ENCODE measurements at places on chromosomes 16 and 17. TPM values are rescaled to one million over a fixed set of nuclear protein-coding genes. Genes with fewer than 3 reads are reported as not detected.
A peak's percentile ranks its signal among the peaks of the same experiment; 100 is the strongest.

DNA sequence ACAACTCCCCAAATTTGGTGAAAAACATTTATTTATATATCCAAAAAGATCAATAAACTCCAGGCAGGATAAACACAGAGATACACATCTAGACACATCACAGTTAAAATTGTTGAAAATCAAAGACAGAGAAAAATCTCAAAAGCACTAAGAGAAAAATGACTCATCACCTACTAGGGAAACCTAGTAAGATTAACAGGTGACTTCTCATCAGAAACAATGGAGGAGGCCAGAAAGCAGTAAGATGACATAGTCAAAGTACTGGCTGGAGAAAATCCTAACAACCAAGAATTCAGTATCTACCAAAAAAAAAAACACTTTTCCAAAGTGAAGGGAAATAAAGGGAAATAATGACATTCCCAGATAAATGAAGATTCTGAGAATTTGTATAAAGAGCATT is 33.8 kb downstream of the ULK2 start:
- no peak for DNase-seq

DNA sequence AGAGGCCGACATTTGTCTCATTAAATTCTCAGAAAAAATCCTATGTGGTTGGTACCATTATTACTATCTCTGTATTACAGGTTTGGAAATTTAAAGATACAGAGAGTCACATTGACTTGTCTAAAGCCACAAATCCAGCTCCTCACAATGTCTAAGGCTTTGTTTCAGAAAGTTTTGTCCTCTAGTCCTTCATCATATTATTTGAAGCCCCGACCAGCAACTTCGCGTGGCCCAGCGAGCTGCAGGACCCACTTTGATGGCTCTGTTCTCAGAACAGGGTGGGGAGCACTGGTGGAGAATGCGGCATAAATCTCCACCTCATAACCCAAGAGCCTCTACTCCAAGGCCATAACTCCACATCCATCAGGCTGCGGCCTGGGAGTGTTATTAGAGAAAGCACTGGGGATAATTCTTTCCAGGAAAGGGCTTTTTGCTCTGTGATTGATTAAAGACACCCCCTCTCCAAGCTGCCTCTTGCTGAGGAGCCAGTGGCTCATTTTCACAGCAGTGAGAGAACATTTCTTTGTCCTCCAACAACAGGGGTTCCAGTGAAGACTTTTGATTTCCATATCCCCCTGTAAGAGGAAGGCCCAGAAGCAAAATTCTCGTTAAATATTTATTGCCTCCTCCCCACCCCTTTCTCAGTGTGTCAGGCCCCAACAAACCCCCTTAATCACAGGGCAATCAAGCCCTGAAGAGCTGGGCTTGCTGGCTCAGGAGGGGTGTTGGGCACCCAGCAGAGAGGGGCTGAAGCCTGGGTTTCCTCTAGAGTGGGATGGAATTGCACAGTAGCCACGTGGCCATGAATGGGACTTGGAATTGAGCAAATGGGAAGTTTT is 113.7 kb upstream of the CDH11 start:
- DNase-seq: no peak

DNA sequence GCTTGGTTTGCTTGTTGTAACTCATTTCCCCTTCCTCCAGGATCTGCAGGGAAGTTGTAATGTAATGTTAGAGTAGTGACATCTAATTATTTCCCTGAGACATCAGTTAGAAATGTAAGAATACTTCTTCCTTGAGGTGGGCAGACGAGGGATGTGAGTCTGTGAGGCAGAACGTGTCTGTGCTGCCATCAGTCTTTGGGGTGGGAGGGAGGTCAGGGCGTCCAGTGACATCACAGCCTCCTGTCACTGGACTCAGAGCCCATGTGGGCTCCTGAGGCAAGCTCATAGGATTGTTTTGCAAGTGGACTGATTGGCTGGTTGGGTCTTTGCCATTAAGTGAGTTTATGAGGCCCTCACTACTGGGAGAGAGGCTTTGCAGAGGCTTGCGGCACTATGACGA is 188.8 kb downstream of the CCDC182 start:
- no peak for DNase-seq

- no peak for DNase-seq
These were observed 39.2 kb upstream of the SLC12A3 start for GRCh38 chr16:56825826-56826225.

Gene NACA2
- polyA plus RNA-seq: not detected

DNA sequence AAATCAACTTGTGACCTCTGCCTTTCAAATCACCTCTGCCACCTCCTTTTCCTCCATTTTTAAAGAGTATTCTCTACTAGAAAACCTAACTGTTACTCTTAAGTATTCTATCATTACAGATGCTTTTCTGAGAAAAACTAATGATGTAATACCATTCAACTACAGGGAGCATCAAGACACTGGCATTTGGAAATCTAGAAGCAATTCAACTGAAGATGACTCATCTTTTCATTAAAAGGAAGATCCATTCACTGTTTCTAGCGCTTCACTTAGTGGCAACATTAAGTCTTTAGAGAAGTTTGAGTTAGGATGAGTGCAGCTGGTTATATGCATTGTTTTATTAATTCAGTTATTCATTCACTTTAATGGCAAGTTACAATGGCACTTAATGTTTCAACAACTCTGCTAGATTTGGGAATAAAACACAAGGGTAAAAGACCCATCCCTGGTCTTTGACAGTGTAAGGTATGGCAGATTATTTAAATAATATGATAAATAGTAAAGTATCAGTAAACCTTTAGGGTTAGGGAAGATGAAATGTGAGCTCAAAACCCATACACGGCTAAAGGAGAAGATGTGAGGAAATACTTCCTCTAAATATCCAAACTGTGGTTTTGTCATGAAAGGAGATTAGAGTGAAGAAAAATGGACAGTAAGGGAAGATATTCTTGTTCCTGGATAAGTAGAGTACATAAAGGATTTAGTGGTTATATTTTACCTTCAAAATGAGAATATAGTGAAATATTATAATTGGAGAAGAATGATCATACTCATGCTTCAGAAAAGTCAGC is 61.7 kb downstream of the KCNJ2 start:
- no peak for DNase-seq

- no peak for DNase-seq
These were observed 9.4 kb upstream of the SPATA2L start for GRCh38 chr16:89710709-89711564.

DNA sequence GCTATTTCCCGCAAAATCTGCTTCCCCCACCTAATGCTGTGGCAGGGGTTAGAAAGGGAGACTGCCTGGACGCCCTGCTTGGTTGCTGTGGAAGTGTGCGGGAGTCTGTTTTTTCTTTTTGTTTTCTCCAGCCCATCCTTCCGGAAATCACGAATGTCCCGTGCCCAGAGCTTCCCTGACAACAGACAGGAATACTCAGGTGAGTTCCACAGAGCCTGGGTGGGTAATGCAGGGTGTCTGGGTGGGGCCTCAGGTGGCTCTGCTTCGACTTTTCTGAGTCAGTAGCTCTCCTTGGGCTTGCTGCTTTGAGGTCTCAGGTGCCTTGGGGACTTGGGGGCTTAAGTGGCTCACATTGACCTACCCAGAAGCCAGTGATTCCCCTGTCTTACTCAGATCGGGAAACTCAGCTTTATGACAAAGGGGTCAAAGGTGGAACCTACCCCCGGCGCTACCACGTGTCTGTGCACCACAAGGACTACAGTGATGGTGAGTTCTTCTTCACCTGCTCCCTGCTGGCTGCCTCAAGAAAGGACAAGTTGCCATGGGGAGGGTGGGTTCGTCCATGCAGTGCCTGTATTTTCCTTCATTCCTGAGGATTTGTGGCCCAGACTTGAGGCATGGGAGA is 11.4 kb downstream of the LIMD2 start:
- no peak for DNase-seq

DNA sequence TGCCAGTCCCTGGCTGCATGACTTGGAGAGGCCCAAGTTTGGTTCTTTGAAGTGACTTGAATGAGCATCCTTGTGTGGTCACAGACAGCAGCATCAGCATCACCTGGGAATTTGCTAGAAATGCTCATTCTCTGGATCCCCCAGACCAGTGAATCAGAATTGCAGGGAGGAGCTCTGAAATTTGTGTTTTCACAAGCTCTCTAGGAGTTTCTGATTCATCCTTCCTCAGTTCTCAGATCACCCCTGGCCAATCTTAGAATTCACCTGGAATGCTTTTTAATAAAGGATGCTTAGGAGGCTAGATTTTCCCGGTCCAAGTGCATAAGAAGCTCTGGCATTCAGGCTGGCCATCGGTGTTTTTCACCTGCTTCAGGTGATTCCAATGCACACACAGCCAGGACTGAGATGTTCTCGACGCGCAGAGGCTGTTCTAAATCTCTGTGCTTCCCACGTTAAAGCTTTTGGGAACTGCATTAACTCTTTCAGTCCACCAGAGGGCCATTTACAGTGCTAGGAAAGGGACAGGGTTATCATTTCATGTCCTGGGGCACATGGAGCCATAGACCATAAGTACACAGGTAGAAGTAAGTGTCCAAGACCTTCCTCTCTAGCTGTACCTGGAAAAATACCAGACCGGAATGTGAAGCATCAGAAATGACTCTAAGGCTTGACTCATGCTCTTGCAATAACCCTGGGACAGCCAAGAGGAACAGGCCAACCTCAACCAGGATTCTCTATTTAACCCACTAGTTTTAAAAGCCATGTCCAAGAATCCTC is 85.7 kb upstream of the XYLT1 start:
- peak; percentile 46 for DNase-seq

Gene SLC2A4
- 1.6 TPM for polyA plus RNA-seq

DNA sequence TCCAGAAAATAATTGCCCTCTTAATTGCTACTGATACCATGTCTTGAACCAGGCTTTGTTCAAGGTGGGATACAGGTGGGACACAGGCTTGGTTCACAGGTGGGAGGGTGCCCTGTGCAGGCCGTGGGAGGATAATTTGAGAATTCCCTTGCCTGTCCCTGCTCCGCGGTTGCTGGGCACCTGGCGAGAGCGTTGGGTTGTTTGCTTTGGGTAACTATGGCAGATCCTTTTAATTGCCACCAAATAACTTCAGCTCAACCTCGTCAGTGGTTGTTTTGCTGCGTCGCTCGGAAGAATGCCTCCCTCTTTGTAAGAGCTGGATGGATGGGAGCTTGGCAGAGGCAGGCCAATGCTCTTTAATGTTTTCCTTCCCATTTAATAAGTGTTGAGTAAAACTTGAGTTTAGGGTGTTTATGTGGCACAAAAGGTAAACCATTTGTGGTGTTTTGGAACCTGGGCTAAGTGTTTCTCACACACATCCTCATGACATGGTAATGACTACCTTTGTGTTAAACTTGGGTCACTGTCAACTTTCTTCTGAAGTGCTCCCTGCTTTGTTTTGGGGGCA is 202.5 kb downstream of the MSI2 start:
- no peak for DNase-seq

DNA sequence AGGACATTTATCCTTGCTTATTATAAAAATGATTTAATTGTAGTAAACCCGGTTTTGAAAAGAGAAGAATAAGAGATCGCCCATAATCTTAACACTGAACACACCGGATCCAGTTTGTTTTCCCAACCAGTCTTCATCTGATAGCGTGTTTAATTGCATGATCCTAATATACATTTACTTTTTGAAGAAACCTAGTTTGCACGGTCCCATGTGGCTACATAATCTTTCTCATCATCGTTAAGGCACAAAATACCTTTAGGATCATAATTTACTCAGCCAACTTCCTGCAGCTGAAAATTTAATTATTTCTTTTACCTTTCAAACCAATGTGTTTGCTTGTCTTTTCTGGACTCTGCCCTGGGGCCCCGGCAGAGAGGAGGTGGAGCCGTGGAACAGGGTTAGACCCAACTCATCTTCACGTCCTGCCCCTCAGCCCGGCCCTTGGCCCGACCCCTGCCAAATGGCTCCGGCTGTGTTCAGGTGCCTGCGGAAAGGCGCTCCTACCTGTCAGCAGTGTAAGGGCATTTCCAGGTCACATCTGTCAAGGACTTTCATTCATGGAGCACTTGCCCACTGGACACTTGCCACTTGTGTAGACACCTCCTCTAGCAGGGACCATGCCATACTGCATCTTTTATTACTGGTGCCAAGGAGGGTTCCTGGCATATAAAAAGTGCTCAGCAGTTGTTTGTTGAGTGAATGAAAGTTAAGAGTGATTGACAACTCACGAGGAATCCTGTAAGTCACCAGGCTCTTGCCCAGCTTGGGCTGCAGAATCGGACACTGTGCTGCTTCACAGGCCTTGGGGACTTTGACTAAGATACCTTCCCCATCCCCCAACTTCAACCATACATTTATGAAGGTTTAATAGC is 28.6 kb downstream of the SMARCE1 start:
- no peak for DNase-seq

Gene TPSG1
- polyA plus RNA-seq: not detected

DNA sequence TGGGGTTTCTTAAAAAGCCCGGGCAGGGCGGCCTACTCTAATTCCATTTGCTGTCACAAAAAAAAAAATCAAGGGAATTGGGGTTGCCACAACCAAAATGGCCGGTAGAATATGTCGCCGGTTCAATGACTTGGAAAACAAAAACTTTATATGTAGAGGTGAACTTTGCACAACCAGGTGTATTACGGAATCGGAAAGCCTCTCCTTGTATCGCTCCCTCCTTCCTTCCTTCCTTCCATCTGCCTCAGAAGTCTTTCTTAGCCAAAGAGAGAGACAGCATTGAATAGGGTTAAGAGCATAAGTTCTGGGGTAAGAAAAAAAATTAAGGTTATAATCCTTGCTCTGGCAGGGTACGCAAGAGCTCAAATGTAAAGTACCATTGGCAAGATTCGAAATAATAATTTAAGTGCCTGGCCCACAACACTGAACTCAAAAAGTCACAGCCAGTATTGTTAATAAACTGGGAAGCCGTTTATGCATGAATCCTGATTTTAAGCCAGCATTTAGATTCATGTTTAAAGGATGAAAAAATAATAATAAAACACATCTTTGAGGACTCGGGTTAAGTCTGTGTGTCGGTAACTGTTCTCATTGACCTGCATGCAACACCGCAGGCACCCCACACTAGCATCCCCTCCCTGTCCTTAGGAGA is 522 bp upstream of the GLG1 start:
- DNase-seq: no peak

Gene CRHR1
- 4.1 TPM for polyA plus RNA-seq

GRCh38 chr16:62969711-62970318 is 933.6 kb upstream of the CDH8 start:
- peak; percentile 41 for DNase-seq

- no peak for DNase-seq
These were observed 432.6 kb downstream of the TOX3 start for GRCh38 chr16:52114379-52114778.

Gene OMG
- polyA plus RNA-seq: 44.9 TPM

- DNase-seq: no peak
These were observed 14.1 kb upstream of the NGFR start for GRCh38 chr17:49480836-49481615.

- peak; percentile 44 for DNase-seq
These were observed 192.9 kb downstream of the MAF start for GRCh38 chr16:79407461-79408135.

DNA sequence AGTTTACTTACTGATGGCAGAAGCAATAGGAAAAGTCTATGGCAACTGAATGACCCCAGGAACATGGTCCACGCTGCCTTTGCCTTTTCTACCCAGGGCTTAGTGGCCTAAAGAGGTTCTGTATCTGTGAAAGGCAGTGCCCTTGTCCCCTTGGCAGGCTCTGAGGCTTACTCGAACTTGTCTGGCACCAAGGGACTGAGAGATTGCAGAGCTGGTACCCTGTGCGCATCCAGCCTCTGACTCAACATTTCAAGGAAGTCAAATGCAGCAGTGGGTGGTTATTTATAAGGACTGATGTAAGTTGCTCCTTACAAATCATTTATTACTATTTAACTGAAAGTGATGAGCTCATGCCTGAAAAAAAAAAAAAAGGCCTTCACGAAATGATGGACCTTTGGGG is 299.9 kb upstream of the MYOCD start:
- DNase-seq: no peak

Gene ERN2
- not detected for polyA plus RNA-seq

GRCh38 chr17:62319846-62320245 is 60.5 kb upstream of the EFCAB3 start:
- no peak for DNase-seq

GRCh38 chr17:69551212-69552010 is 136.9 kb downstream of the MAP2K6 start:
- DNase-seq: no peak
